Activated CD4-positive, alpha-beta T cell treated with anti-CD3 and anti-CD28 coated beads, Interleukin-2, amount 50 U/mL, for 16 hours (primary cell): ENCODE measurements at places on chromosomes 16 and 17.
A peak's percentile ranks its signal among the peaks of the same experiment; 100 is the strongest.

- DNase-seq: no peak
These were observed 16.6 kb downstream of the TMEM204 start for GRCh38 chr16:1550069-1550468.

DNA sequence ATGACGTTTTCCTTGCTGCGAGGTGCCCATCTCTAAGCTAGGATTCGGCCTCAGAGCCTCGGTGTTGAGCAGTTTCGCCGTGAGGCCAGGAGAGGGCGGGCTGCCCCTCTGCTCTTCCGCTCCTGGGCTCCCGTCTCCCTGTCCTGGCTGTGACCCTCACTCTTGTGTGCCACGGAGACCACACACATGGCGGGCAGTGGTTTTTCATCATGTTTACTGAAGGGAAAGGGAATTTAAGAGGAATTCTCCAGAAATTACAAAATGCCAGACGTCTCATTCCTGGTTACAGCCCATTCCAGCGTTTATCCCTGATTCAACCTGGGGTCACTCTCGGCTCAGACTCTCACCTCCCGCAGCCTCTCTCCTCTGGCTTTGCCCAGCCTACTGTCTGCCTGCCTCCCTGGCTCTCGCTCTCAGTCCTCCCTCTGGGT lies 96.8 kb upstream of the ELAC2 start:
- DNase-seq: peak; percentile 2

- DNase-seq: peak; percentile 47
These were observed 79.6 kb upstream of the TEKT1 start for GRCh38 chr17:6910987-6911603.

DNA sequence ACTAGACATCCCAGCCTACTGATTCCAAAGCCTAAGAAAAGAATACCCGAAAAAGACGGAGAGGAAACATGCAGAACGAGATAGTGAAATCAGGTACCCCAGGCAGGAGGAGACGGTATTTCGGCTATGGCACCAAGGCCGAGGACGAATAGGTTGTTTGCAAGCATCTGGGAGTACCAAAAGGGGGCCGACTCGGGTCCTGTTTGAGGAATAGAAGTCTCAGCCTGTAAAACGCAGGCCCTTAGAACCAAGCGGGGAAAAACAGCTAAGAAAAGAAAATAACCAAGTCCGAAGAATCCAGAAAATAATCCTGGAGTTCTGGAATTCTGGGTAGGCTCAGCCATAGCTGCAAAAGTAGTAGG lies 537 bp downstream of the SLC35B1 start:
- no peak for DNase-seq

- no peak for DNase-seq
These were observed 111.1 kb downstream of the CACNG3 start for GRCh38 chr16:24367186-24367710.

GRCh38 chr16:22164482-22164881 lies 2.2 kb downstream of the SDR42E2 start:
- no peak for DNase-seq

DNA sequence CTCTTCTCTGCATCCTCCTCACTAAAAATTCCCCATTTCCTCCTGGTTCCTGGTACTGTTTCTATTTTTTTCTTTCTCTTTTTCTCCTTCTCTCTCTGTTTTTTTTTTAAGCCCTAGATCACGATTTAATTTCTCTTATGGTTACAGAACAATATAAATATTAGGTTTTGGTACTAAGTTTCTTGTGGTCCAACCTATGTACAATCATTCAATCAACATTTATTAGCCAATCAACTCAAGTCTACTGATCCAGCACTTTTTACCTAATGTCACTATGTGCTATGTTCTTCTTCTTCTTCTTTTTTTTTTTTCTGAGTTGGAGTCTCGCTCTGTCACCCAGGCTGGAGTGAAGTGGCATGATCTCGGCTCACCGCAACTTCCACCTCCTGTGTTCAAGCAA lies 12.6 kb downstream of the RTN4RL1 start:
- DNase-seq: no peak

GRCh38 chr16:79287424-79287917 lies 313.1 kb downstream of the MAF start:
- no peak for DNase-seq

DNA sequence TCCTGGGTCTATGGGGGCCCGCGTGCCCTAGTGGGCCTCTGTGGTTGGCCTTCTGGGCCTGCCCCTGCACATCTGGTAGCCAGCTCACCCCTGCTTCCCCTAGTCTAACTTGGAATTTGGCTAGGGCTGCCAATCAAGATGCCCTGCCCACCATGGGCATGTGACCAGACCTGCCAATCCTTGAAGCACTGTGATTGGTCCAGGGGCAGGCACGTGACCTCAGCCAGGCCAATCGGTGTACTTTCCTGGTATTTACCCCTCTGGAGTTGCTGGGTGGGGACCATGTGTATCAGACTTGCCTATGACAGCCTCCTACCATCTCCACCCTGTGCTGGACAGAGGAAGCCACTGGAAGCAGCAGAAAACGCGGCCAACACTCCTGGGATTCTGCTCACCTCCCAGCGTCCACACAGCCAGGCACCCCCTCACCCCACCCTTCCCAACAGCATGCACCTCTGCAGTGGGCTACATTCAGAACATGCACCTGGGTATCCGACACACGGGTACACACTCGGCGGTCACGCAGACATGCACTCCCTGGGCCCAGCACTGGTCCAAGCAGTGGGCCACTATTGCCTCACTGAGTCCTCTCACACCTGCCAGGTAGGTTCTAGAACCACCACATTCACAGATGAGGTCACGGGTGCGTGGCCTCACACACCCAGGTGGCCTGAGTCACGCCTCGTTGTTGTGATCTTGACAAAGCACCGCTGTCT lies 96.9 kb downstream of the RBFOX3 start:
- DNase-seq: no peak

- no peak for DNase-seq
These were observed 3.6 kb upstream of the UBE2I start for GRCh38 chr16:1305823-1306222.

DNA sequence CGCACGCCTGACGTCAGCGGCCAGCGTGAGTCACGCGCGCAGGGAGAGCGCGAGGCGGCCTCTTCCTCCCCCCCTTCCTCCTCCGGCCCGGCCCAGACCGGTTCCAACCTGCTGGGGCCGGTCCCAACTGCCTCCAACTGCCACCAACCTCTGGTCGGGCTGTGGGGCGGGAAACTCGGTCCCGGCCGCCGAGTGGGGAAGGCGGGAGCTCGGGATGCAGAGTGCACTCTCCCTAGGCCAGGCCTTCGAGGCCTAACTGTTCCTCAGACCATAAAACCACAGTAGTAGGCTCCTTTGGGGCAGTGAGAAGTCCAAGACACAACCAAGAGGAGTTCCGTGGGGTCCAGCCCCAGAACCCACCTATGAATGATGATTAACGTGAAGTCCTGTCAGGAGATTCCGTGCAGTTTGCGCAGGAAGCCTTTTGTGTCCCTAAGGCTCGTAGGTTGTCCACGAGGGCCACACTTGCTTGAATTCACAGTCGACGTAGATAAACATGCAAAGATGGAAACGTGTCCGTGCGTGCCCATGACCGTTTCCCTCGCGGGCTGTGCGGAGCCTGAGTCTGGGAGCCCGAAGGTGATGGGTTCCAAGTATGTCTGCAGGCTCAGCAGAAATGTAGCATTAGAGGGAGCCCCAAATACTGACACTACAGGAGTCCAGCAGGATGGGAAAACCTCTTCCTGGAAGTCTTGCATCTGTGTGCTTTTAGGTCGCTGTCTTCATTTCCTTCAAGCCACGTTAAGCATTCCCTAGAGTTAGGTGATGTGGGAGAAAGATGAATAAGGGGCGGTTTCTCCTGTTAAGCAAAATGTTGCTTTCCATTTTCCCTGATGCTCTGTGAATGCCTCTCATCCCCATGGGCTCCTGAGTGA lies 647 bp downstream of the UNK start:
- DNase-seq: peak; percentile 95

DNA sequence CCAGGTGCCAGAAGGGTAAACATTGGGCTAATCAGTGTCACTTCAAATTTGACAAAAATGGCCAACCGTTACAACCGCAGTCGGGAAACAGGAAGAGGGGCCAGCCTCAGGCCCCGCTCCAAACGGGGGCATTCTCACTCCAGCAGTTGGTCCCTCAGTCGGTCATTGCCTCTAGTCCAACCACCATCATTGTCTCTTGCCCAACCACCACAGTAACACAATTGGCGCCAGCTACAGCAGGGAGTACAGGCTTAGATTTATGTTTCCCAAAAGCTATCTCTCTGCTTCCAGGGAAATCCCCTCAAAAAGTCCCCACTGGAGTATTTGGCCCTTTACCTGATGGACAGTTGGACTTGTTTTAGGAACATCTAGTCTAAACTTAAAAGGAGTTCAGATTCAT lies 20.3 kb downstream of the ALOX15B start:
- no peak for DNase-seq

DNA sequence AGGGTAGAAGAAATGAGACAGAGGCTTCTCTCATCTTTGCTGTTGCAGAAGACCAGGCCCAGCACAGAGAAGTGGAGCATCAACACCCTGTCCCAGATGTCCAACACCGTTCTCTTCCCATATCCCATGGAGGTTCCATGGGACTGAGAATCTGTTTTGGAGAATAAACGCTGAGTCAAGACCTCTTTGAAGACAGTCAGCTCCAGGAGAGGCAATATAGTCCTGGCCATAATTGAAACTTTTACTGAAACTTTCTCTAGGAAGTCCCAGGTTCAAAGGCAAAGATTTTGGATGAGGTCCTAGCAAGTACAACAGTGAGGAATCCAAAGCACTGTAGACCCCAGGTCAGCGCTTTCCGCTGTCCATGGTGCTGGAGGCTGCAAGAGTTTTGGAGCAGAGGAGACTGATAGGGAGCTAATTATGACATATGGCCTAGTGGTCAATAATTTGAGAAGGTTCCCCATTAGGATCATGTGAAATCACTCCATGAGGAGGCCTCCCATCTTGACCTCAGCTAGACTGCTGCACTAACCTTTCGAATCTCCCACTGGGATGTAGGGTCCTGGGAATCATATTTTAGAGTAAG lies 36.0 kb downstream of the OSBPL7 start:
- no peak for DNase-seq

- DNase-seq: peak; percentile 21
These were observed 19.7 kb downstream of the CYB5B start for GRCh38 chr16:69443927-69444631.

- no peak for DNase-seq
These were observed 110.5 kb downstream of the PMP22 start for GRCh38 chr17:15154618-15155017.

DNA sequence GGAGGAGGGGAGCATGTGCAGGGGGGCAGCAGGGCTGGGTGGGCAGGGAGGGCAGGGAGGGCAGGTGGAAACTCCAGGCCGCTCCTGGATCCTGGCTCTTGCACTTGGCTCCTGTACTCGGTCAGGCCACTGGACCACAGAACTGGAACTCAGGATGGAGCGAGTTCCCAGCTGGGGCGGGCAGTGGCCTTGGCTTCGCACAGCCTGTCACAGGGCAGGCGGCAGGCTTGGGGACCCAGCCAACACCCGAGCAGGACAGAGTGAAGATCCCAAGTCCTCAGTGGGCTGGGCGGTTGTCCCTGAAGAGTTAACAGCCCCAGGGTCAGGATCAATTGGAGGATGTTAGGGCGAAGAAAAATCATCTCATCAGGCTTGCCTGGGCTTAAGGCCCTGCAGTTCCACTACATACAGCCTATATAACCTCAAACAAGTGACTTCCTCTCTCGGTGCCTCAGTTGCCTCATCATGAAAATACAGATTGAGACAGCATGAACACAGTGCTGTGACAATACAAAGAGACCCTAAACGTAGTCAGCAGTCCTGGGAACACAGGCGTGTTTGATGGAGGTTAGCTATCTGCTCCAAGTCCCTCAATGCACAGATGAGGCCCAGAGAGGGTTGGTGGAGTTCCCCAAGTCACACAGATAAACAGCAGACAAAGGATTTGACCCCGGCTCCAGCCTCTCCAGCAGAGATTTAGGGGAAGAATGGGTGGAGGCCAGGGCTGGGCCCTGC lies 21.9 kb downstream of the ZNF423 start:
- no peak for DNase-seq

DNA sequence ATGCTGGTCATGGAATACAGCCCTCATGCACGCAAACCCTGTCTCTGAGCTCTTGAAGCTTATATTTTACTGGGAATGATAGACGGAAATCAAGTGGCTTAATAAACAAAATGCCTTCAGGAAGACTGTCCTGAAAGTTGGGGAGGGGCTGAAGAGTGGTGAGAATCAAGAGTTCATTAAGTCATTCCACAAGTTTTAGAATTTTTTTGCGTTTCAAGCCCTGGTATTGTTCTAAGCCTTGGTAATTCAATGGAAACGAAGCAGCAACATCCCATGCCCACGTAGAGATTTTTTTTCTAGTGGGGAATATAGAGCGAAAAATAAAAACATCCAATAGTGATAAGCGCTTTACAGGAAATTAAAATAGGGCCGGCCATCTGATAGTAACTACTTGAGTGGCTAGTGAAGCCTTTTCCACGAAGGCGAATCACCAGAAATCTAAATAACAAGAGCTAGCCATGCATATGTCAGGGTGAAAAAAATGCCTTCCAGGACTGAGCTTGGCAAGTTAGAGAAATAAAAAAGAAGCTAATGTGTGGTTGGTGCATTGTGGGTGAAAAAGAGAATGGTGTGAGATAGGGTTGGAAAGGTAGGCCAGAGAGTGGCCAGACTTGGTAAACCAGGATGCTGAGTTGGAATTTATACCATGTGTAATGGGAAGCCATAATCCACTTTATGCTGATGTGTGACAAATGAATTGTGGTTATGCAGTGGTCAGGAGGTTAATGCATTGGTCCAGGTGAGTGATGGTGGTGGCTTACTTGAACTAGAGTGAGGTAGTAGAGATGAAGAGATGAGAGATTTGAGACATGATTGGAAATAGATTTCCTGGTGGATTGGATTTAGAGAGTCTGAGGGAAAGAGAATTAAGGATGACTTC lies 772 bp downstream of the PFAS start:
- DNase-seq: peak; percentile 7

GRCh38 chr17:49574323-49574781 lies 1.3 kb upstream of the NXPH3 start:
- DNase-seq: no peak

GRCh38 chr16:11306381-11306780 lies 25.3 kb upstream of the PRM1 start:
- DNase-seq: no peak

GRCh38 chr16:30615358-30616091 lies 5.3 kb upstream of the ZNF689 start:
- DNase-seq: peak; percentile 82

DNA sequence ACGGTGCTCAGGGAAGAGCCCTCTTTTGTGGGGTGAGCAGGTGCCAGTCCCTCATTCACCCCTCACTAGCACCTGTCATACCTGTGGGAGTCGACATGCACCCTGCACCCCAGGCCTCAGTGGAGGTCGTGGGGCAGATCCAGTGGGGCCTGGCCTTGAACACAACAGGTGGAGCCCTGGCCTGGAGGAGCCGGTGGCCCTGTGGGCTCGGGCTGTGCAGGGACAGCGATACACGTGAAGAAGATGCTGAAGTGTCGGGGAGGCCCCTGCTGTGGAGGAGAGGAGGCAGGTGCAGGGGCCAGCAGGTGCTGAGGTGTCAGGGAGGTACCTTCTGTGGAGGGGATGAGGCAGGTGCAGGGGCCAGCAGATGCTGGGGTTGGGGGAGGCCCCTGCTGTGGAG lies 31.8 kb downstream of the ZNF750 start:
- DNase-seq: no peak

GRCh38 chr16:57748596-57748995 lies 13.0 kb downstream of the KATNB1 start:
- no peak for DNase-seq

- no peak for DNase-seq
These were observed 74.8 kb upstream of the SALL1 start for GRCh38 chr16:51225878-51226277.
